ENCODE measurements at places on chromosomes 3 and 15.

DNA sequence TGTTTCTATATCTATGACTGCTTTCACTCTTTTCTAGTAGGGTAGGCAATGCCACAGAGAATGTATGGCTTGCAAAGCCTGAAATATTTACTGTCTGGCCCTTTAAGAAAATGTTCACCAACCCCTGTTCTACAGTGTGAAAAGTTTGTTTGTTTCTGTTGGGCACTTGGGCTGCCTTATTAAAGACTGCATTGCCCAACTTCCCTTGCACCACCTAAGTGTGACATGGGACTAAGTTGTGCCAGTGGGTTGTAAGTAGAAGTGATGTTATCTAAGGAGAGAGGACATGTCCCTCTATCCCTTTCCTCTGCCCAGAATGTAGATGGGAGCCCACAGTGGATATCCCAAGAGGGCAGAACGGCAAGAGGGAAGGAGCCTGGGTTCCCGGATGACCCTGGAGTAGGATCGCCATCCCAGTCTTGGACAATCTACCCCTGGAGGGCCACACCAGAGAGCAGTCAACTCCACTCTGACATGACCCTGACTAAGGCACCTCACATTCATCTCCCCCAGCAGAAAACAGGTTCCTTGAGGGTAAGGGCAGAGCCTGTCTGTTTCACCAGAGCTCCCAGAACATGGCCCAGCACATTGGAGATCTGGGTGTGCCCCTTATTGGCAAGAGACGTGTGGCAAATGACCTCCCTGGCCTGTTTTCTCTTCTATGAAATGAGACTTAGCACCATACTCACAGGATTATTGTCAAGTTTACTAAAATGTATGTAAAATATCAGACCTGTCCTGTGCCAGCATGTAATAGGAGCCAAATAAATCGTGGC lies 138.8 kb downstream of the SMAD6 start:
- DNase-seq, result no peak

- no peak for DNase-seq
These were observed 38.7 kb upstream of the SKOR1 start for GRCh38 chr15:67786646-67787045.

- no peak for DNase-seq
These were observed 34.0 kb downstream of the IQGAP1 start for GRCh38 chr15:90422043-90422442.

DNA sequence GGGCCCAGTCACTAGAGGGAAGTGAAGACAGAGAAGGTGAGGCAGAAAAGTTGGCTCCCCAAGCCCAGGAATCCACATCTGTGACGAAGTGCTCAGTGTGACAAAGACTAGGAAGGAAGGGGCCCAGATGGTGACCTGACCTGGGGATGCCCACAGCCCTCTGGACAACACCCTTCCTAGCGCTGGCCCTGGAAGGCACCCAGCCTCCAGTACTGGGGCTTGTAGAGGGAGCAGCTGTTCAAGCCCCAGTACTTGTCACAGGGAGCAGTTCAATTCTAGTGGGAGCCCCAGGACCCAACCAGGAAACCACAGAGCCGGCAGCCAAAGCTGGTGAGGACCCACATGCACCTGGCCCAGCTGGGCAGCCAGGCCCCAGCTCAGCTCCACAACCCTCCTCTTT lies 190.8 kb downstream of the XXYLT1 start:
- DNase-seq, result no peak

- DNase-seq, result peak; percentile 15
These were observed 32.9 kb downstream of the GJD2 start for GRCh38 chr15:34721802-34722438.

DNA sequence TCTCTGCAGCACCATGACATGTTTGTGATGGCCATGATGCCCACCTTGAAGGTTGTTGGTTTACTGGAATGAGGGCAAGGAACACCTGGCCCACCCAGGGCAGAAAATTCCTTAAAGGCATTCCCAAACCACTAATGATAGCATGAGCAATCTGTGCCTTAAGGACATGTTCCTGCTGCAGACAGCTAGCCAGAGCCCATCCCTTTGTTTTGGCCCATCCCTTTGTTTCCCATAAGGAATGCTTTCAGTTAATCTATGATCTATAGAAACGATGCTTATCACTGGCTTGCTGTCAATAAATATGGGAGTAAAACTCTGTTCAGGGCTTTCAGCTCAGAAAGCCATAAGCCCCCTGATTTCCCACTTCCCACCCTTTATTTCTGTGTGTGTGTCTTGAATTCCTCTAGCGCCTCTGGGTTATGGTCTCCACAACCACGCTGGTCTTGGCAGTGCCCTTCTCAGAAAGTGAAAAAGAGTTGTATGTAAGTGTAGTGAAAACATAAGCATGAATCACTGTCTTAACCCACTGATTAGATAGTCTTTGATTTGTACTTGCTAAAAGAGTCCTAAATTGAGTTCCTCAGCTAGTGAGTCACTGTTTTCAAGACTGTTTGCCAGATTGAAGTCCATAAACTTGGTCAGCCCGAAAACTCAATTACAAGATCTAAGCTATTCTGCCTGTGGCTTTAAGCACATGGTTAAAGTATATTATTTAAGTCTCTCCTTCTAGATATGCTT lies 19.0 kb upstream of the CCR2 start:
- DNase-seq, result no peak

- peak; percentile 58 for DNase-seq
These were observed 39.7 kb upstream of the MYZAP start for GRCh38 chr15:57551715-57552677.

DNA sequence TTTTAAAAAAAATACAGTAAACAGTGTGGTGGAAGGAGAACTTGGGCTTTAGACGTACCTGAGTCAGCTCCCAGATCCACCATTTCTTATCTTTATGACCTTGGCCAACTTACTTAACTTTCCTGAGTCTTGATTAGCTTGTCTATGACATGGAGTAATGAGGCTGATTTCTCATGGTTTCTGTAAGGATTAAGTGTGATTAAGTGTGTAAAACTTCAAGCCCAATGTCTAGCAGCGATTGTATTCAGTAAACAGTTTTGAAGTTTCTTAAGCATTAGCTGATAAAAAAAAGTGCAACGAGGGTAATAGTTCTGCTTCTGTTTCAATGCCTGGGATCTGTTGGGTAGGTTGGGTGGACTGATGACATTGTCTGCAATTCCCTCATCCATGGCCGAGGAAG lies 10.8 kb downstream of the TRPM1 start:
- no peak for DNase-seq

DNA sequence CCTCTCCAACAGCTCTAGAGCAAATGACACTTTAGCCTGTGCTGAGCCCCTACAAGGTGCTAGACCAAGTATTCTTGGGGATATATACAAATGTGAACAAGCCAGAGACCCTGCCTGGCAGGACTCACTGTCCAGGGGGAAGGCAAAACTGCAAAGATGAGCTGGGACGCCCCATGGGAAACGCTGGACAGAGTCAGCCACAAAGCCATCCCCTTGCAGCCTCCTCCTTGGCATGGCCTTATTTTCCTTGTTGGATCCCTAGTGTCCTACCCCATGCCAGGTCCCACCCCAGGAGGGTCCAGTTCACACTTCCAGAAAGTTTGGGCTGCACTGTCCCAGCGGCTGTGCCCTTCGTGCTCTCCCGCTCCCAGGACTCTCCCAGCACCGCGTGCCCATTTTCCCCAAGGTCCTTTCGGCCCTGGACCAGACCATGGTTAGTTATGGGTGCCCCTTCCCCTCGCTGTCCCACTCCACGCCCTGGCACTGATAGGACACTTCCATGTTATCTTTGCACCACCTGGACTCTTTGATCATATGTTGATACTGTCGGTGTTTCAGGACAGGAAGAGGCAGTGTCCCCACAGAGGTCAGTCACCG lies 5.8 kb upstream of the NRROS start:
- no peak for DNase-seq

DNA sequence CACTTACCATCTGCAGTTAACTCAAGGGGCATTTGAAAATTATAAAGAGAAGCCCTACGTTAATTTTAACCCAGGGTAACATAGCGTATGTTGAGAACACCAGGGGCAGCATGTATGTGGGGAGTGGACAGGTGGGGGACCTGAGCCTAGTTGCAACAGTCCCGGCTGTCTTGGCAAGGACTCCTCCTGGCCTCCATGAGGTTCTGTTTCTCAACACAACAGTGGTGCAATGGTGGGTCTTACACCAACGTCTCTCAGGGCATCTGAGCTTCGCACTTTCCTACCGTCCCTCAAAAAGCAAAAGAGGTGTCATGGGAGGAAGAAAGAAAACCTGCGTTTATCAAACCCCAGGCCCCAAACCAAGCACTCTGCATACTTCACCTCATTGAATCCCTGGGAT lies 50.6 kb downstream of the MGLL start:
- DNase-seq, result no peak

DNA sequence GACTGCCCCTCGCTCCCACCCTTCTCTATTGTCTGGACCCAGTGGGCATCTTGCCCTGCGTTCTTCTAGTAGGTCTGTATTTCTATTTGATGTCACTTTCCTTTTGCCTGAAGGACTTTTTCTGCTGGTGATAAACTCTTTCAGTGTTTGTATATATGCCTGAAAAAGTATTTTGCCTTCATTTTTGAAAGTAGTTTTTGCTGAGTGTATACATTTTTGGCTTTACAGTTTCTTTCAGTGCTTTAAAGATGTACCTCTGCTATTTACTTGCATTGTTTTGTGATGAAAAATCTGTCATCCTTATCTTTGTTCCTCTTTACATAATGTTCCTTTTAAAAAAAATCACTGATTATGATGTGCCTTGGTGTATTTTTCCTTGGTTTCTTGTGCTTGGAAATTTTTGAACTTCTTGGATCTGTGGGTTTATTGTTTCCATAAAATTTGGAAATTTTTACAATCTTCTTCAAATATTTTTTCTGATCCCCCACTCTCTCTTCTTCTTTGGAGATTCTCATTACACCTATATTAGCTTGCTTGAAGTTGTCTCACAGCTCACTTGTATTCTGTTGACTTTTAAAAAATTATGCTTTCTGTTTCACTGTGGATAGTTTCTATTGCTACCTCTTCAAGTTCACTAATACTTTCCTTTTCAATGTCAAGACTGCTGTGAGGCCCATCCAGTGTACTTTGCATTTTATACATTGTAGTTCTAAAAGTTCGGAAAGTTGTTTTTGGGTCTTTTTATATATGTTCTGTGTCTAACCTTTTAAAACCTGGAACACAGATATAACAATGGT lies 67.8 kb downstream of the RGMA start:
- DNase-seq, result no peak

- no peak for DNase-seq
These were observed 23.7 kb downstream of the TPRA1 start for GRCh38 chr3:127566833-127567232.

- no peak for DNase-seq
These were observed 54.1 kb downstream of the LEO1 start for GRCh38 chr15:51917493-51917892.

DNA sequence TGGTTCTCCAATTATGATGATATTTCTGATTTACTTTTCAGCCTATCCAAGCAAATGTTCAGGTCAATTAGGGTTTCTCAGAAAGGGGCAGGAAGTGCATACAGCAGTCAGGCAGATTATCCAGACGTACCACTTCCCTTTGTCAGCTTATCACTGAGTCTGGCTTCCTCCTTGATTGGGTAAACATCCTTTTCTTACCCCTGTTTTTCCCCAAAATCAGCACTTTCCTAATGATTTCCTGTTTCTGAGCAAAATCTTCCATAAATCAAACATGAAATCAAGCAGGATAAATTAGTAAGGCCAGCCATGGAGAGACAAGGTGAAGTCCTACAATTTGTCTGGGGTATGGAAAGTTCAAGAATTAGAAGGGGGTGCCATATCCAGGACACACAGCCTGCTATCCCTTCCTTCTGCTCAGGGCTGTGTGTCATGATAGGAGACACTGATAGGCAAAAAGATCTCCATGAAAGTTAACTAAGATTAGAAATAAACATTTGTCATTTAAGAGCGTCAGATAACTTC lies 29.0 kb downstream of the ADIPOQ start:
- DNase-seq, result no peak

DNA sequence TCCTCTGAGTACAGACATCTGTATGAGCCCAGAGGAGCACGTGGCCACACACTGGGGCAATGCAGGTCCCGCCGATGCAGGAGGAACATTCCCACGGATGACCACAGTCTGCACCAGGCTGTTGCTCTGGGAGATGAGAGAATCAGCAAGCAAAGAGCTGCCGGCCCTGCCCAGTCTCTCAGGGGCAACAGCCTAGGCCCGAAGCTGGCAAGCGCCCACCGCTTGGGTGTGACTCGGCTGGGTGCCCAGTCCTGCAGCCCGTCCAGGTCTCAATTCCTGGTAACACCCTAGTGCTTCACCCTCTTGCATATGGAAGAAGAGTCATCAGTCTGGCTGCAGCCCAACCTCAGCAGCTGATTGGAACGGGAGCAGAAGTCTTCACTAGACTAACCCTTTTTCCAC lies 153.7 kb upstream of the HES1 start:
- DNase-seq, result peak; percentile 83

DNA sequence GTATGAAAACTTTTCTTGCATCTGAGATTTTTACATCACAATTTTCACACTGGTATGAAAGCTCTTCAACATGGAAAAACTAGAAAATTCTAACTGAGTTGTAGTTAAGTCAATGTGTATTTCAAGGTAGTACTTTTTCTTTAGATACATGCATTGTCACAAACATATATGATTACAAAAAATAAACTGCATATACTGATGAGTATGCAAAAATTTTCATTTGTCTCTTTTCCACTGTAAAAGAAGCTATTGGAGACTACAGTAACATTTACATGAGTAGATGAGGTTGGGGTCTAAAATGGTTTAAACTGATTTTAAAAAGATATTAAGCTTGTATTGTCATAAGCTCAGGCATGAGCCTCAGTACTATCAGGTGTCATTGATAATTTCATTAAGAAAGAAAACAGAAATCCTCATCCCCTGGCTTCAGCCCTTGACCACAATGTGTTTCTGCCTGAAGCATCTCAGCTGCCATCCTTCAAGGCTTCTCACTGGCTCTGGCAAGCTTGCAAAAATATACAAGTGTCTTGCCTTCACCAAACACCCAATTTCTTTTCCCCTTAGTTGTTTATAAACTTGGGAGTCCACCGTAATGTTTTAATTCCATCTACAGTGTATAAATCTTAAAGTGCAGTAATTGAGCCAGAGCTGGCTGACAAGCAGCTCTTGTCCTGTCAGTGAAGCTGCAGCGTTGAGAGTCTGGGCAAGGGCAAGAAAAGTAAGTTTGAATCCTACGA lies 71.9 kb downstream of the ALDH1A2 start:
- no peak for DNase-seq

DNA sequence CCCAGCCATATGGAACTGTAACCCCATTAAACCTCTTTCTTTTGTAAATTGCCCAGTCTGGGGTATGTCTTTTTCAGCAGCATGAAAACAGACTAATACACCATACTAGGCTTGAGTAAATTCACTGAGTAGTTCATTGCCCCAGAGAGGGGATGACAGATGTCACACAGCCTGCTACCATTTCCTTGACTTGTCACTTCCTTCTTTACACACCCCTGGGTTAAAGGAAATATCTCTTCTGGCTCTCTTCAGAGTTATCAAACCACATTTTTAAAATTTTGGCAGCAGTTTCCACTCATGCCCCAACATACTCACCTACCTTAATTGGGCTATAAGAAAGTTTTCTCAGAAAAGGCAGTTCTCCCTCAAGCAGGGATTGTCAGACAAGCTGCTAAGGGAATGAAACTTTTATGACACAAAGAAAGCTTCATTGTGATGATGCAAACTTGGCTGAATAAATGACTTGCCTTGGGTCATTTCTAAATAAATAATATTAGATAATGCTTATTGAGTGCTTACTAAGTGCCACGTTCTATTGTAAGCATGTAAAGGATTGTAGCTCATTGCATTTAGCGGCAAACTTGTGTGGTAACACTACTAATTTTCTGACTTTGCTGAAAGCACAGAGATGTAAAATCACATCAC lies 68.0 kb upstream of the RBMS3 start:
- no peak for DNase-seq

- DNase-seq, result no peak
These were observed 84.6 kb downstream of the GREM1 start for GRCh38 chr15:32802286-32802936.

GRCh38 chr15:85899927-85900326 lies 105.2 kb upstream of the KLHL25 start:
- no peak for DNase-seq

Measured in mucosa of gallbladder (tissue), 1 donor.